ENCODE measurements at places on chromosomes 1 and 21.

- DNase-seq: no peak
Observed at GRCh38 chr1:90723590-90724108, 6.5 kb upstream of the BARHL2 start.

- DNase-seq: no peak
Observed at GRCh38 chr1:207959141-207959825, 48.4 kb upstream of the CD34 start.

DNA sequence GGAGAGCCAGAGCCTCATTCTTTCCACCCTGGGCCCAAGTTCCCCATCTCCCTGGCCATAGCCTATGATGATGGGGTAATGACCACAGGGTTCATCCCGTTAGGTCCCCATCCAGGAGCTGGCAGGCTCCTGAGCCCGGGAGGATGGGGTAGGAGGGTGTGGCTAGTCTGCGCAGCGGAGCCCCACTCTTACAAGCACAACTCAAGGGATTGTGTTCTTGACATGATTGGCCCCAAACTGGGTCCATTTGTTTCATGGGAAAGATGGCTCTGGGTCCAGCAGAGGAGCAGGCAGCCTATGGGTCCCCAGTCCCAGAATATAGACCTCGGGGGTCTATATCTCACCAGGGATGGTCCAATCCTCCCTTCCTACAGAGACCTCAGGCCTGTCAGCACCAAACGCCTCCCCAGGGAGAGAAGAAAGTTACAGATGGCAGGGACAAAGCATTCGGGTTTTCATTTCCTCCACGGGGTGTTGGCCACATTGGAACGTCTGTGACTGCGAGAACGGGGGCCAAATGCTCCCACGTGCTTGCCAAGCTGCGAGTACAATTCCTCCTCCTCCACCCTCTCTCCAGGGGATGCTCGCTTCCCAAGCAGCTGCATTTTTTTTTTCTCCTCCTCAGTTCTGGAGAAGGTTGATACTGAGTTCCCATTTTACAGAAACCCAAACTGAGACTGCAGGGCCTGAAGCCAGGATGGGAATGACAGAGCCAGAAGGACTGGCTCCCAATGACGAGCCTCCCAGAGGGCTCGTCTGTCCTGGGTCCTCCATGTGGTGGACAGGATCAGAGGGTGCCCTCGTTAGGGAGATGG is 71.0 kb downstream of the DHRS3 start:
- no peak for DNase-seq

- no peak for DNase-seq
Observed at GRCh38 chr1:59115865-59116264, 181.0 kb upstream of the FGGY start.

All from stimulated activated CD4-positive, alpha-beta T cell treated with anti-CD3 and anti-CD28 coated beads, TNF-alpha, amount 100 ng/mL, for 1 hour (primary cell).